Parietal lobe (tissue), 2 donors: ENCODE measurements at places on chromosomes 13 and 19. TPM values are rescaled to one million over a fixed set of nuclear protein-coding genes. Genes with fewer than 3 reads are reported as not detected.

Gene PLPP2
- 0.63 TPM for total RNA-seq

Gene NKG7
- total RNA-seq, result 0.63 TPM

Gene PNMA8A
- total RNA-seq, result 46.3 TPM

Gene MBD3
- 67.6 TPM for total RNA-seq

Gene ERICH6B
- total RNA-seq, result not detected

Gene RNF225
- not detected for total RNA-seq

Gene CEACAM1
- not detected for total RNA-seq

Gene AP1M2
- not detected for total RNA-seq

Gene ENOX1
- total RNA-seq, result 64.5 TPM

Gene EHD2
- 1.3 TPM for total RNA-seq

Gene CASP14
- not detected for total RNA-seq

Gene ZNF649
- total RNA-seq, result 47.3 TPM

Gene SHD
- total RNA-seq, result 2.5 TPM

Gene NXNL1
- not detected for total RNA-seq

Gene CEACAM16
- total RNA-seq, result not detected

Gene CYP4F22
- total RNA-seq, result not detected

Gene MEDAG
- total RNA-seq, result 0.31 TPM

Gene ACP7
- total RNA-seq, result not detected

Gene CCDC61
- total RNA-seq, result 4.4 TPM

Gene TNNT1
- total RNA-seq, result 0.94 TPM

Gene PDCD5
- 36.3 TPM for total RNA-seq

Gene FGF21
- not detected for total RNA-seq

Gene ZNF844
- total RNA-seq, result 19.4 TPM

Gene ZNF433
- 26.3 TPM for total RNA-seq

Gene ZNF763
- total RNA-seq, result 9.1 TPM

Gene CAPN12
- total RNA-seq, result not detected

Gene C19orf81
- not detected for total RNA-seq

Gene ZNF417
- 61.7 TPM for total RNA-seq

Gene S1PR4
- total RNA-seq, result 0.31 TPM

Gene PNMA8C
- 19.1 TPM for total RNA-seq

Gene C19orf73
- total RNA-seq, result not detected

Gene EGLN2
- 80.1 TPM for total RNA-seq

Gene RNF17
- total RNA-seq, result 2.2 TPM

Gene P2RY11
- total RNA-seq, result 6.3 TPM

Gene CYP2A7
- not detected for total RNA-seq

Gene ZNF98
- total RNA-seq, result 4.7 TPM

Gene FPR3
- not detected for total RNA-seq

Gene CEACAM7
- not detected for total RNA-seq

Gene PSG1
- not detected for total RNA-seq

Gene VMAC
- total RNA-seq, result 8.5 TPM

Gene PEG3
- total RNA-seq, result 63.5 TPM

Gene CCDC122
- 21.6 TPM for total RNA-seq

Gene FUT2
- total RNA-seq, result not detected

Gene ZNF765
- 34.7 TPM for total RNA-seq
